Left kidney (tissue), 8 donors: ENCODE measurements at places on chromosomes 3 and 15.

DNA sequence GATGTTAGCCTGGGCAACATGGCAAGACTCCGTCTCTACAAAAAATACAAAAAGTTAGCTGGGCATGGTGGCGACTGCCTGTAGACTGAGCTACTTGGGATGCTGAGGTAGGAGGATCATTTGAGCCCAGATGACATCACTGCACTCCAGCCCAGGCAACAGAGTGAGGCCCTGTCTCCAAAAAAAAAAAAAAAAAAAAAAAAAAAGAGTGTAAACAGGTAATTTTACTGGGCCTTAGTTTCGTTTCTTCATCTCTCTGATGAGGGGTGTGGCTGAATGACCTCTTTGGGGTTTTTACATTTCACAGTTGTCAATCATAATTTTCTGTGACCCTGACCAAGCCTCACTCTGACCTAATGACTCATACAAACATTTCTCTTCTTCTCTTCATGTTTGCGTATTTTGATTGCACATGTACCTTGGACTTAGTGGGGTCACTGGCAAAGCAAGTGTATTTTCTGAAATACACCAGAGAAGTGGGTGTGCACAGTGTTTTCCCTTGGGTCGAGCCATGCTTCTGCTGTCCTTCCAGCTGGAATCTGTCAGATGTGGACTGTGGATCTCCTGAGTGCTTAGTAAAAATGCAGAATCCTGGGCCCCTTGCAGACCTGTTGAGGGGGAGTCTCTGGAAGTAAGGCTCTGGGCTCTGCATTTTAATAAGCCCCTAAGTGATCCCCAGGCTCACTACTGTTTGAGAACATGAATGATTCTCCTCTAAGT, 140.5 kb downstream of the FNDC3B start:
- no peak for DNase-seq

DNA sequence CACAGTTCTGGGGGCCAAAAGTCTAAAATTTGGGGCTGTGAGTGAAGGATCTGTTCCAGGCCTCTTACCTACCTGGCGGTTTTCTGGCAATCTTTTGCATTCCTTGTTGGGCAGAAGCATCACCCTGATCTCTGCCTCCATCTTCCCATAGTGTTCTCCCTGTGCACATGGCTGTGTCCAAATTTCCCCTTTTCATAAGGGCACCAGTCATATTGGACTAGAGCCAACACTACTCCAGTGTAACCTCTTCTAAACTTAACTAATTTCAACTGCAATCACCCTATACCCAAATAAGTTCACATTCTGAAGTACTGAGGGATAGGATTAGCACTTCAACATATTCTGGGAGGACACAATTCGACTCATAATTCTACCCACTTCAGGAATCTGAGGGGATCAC, 85.0 kb downstream of the CCNL1 start:
- no peak for DNase-seq

GRCh38 chr3:109685084-109686079, 348.0 kb upstream of the DPPA4 start:
- DNase-seq: no peak

GRCh38 chr15:65612949-65613744, 2.2 kb upstream of the INTS14 start:
- no peak for DNase-seq

GRCh38 chr3:184601576-184602371, 40.2 kb downstream of the EPHB3 start:
- no peak for DNase-seq

DNA sequence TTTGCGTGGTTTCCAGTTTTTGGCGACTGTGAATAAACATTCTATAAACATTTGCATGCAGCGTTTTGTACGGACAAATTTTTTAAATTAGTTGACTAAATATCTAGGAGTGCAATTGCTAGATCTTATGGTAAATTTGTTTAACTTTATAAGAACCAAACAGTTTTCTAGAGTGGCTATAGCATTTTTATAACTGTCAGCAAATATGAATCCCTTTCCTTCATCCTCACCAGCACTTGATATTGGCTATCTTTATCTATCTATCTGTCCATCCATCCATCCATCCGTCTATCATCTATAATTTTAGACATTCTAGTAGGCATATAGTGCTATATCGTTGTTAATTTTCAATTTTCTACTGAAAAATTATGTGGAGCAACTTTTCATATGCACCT, 158.4 kb upstream of the CHRNA7 start:
- no peak for DNase-seq

DNA sequence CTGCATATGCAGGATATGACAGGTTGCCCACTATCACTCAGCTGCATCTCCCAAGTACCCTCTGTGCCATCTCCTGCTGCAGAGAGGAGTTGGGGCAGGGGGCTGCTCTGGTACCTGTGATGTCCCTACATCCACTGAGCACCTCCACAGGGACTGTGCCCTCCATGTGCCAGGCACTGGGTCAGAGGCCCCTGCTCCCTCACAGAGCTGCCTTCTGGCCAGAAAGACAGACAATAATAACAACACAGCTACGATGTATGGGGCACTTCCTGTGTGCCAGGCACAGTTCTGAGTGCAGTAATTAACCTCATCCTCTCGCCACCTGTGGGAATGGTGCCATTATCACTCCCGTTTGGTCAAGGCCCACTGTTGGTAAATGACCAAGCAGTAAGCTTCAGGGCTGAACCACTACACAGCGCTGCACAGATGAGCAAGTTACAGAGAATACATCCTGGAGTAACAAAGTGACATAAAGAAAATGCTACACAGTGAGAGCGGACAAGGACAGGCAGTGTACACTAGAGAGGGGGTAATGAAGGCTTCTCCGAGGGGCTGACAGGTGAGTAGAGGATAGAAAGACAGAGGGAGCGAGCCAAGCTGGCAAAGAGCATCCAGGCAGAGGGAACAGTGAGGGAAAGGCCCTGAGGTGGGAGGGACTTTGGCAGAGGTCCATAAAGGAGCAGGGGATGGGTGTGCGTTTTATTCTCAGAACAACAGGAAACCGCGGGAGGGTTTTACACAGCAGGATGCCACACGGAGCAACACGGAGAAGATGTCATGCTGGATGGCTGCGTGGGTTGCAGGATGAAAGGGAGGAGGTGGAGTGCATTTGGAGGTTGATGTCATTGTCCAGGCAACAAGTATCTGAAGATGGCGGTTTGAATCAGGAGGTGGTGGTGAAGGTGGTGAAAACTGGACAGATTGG, 13.6 kb downstream of the WNT7A start:
- DNase-seq: no peak
